Muscle of back (tissue), 13 donors: ENCODE measurements at places on chromosomes 7 and 10. TPM values are rescaled to one million over a fixed set of nuclear protein-coding genes. Genes with fewer than 3 reads are reported as not detected.

Gene MMRN2
- 24.4 TPM for polyA plus RNA-seq

Gene NPSR1
- polyA plus RNA-seq: 0.38 TPM

Gene SEMA3C
- polyA plus RNA-seq: 190 TPM

Gene SPRN
- 3.5 TPM for polyA plus RNA-seq

Gene CDH23
- polyA plus RNA-seq: 4.2 TPM

Gene C10orf67
- polyA plus RNA-seq: 0.17 TPM

Gene TSPAN33
- polyA plus RNA-seq: 31.0 TPM

Gene NUTM2E
- not detected for polyA plus RNA-seq

Gene EIF5AL1
- polyA plus RNA-seq: 3.9 TPM

Gene TMEM176B
- polyA plus RNA-seq: 11.7 TPM

Gene CTAGE8
- polyA plus RNA-seq: 0.75 TPM

GRCh38 chr7:147535701-147536111 is 1054.9 kb upstream of the C7orf33 start:
- DNase-seq: peak; percentile 55

- no peak for DNase-seq
Observed at GRCh38 chr7:25860275-25861163, 291.5 kb upstream of the NFE2L3 start.

DNA sequence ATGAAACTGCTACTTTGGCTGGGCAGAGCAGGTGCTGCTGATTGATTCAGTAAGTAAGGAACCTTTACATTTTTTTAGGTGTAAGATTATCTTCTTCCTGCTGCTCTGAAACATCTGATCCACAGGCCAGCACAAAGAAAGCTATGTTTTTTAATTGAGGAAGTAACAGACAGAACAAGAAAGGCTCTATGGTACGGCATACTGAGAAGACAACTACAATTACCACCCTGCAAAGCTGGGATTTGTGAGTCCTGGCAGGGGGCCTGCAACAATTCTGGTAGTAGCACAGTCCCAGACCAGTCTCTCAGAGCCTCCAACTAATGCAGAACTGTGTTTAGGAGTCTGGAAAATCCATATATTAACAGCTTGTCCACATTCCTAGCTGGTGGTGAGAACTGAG is 103.0 kb upstream of the LRRTM3 start:
- no peak for DNase-seq

GRCh38 chr7:138237995-138238394 is 161.7 kb downstream of the AKR1D1 start:
- DNase-seq: no peak

- DNase-seq: no peak
Observed at GRCh38 chr10:45379891-45380540, 6.0 kb downstream of the ALOX5 start.

GRCh38 chr7:143884969-143885559 is 16.9 kb downstream of the TCAF1 start:
- peak; percentile 74 for DNase-seq

- no peak for DNase-seq
Observed at GRCh38 chr7:149133028-149133710, 7.0 kb upstream of the ZNF425 start.

- DNase-seq: no peak
Observed at GRCh38 chr10:35699848-35700486, 57.9 kb upstream of the FZD8 start.

DNA sequence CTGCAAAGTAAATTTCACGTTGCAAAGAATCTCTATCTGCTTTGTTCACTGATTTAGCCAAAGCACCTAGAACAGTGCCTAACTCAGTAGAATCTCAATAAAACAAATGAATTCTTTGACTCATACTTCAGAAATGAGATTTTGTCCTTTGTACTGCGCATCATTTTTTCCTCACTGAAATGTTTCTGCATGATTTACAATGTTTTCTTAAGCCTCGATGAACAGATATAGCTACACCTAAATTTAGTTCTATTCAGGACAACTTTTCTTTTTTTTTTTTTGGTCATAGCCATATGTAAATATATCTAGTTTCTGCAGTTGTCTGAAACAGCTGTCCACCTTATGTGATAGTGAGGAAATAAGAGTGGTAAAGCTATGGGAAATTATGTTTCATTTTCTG is 15.3 kb downstream of the GNAT3 start:
- DNase-seq: no peak

- DNase-seq: no peak
Observed at GRCh38 chr7:44293561-44294324, 31.7 kb downstream of the CAMK2B start.

DNA sequence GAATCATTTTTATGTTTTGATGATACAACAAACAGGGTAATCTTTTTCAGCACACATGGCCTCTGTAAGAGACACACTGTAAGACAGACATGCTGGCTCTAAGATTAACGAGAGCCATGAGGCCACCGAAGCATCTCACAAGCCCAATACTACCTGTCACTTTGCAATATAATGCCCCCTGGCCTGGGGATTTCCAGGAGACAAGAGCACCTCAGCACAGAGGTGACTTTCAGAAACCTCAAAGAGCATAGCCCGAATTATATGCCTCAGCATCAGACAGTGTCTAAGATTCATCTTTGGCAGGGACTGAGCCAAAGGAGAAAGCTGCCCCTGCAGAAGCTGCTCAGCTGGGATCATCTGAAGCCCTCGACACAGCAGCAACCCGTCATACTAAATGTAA is 44.2 kb upstream of the TMEM213 start:
- no peak for DNase-seq

DNA sequence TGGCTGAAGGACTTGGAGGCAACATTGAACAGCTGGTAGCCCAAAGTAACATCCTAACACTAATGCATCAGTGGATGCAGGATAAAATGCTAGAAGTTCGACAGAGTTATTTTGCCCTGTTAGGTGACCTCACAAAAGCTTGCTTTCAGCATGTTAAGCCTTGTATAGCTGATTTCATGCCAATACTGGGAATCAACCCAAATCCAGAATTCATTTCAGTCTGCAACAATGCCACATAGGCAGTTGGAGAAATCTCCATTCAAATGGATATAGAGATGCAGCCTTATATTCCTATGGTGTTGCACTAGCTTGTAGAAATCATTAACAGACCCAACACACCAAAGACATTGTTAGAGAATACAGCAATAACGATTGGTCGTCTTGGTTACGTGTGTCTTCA is 62.9 kb downstream of the CCSER2 start:
- DNase-seq: no peak

DNA sequence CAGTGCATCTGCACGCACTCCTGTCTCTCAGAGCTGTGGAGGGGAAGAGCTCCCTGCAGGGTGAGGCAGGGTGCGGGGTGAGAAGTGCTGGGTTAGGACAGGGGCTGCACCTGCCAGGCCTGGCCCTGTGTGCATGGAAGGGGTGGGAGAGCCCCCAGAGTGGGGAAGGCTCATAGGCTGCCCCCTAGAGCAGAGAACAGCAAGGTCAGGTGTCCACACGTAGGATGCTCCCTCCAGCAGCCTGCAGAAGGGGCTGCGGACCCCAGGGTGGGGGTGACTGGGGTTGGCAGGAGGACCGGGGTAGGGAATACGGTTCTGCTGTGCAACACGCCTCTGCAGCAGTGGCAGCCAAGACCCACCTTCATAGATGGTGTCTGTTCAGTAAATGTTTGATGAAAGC is 208.6 kb downstream of the PTPRN2 start:
- DNase-seq: no peak

DNA sequence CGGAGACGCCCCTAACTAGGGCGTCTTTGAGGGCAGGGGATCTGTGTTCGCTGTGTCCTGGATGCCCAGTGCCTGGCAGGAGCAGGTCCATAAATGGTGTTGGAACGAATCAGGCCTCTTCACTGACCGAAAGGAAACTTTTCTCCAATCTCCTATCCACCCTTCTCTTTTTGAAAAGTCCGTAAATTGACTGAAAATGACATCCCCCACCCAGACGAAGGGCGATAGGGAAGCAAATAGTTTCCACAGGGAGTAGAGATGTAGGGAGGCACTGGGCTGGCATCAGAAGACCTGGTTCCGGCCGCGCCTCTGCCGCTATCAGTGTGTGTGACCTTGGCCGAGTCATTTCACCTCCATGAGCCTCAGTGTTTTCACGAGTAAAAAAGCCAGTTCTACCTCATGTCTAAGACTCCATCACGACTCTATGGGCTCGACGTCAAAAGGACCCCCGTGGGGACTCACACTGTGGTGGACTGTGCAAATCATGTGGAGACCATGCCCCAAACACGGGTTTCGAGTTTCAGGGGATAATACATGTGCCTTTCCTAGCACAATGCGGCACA is 497 bp upstream of the RAB11FIP2 start:
- DNase-seq: no peak

DNA sequence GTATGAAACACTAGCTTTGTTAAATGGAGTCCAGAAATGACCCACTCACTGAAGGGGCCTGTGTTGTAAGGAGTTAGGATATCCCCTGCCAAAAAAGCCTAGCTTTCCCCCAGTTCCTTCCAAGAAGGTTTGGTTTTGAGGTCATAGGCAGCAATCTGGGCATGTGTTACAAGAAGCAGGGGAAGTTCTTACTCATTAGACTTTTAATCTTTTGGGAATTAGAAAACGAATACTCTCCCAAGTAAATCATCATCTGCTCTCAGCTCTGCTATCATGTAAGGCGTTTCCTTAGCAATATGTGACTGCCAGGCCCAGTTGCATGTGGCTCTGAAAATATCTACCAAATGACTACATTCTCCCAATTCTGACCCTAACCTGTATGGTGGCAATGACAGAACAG is 3.7 kb downstream of the NOD1 start:
- peak; percentile 64 for DNase-seq

- DNase-seq: peak; percentile 43
Observed at GRCh38 chr7:19747740-19748339, 25.6 kb downstream of the TMEM196 start.

DNA sequence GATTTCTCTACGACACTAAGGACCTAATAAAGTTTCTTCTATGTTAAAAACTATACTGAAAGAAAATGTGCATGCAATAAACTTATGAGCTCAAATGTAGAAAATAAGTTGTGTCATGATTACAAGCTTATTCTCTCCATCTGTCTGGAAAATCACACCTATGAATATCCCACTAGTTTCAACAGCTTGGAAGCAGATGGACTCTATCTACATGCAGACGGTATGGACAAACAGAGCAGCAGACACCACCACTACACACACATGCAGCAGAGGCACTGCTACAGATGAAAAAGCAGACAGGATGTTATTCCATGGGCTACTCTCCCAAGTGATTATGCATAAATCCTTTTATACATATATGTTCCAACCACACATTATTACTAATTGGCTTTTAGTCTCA is 123.4 kb upstream of the TARP start:
- no peak for DNase-seq

DNA sequence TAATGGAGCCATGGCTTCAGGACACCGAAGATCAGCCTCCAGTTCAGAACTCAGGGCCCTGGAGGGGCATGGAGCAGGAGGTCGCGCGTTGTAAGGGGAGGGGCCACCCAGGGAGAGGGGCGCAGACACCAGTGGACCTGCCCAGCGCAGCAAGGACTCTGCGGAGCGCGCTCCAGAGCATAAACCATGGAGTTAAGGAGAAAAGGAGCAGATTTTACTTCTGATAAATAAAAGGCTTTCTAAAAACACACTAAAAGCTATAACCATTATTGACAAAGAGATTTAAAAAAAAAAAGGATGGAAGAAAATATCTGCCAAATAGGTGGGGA is 10.5 kb downstream of the CALY start:
- DNase-seq: no peak

- DNase-seq: no peak
Observed at GRCh38 chr7:104971290-104972071, 42.5 kb upstream of the KMT2E start.

- DNase-seq: no peak
Observed at GRCh38 chr7:137753067-137753466, 93.7 kb downstream of the DGKI start.

- peak; percentile 76 for DNase-seq
Observed at GRCh38 chr7:92850516-92850915, 14.1 kb upstream of the CDK6 start.
